ENCODE measurements at places on chromosomes 3 and 15. TPM values are rescaled to one million over a fixed set of nuclear protein-coding genes. Genes with fewer than 3 reads are reported as not detected.

The FETUB gene
- total RNA-seq: not detected

The GRM7 gene
- not detected for total RNA-seq

The DHFR2 gene
- 2.6 TPM for total RNA-seq

The ANKRD34C gene
- total RNA-seq: not detected

The CRYGS gene
- total RNA-seq: 1.1 TPM

The RLBP1 gene
- not detected for total RNA-seq

The NXPE3 gene
- 6.4 TPM for total RNA-seq

The KLF13 gene
- 34.8 TPM for total RNA-seq

The ANKRD63 gene
- total RNA-seq: not detected

The PDE12 gene
- 11.6 TPM for total RNA-seq

The CLDN18 gene
- total RNA-seq: not detected

The LMCD1 gene
- total RNA-seq: 38.9 TPM

The CPLX3 gene
- not detected for total RNA-seq

The STAC gene
- total RNA-seq: 0.52 TPM

The FEZF2 gene
- not detected for total RNA-seq

The USP4 gene
- 21.1 TPM for total RNA-seq

The GJD2 gene
- not detected for total RNA-seq

The TMEM40 gene
- total RNA-seq: not detected

The PATL2 gene
- 0.09 TPM for total RNA-seq

The DUOXA2 gene
- not detected for total RNA-seq

The ATP2B2 gene
- not detected for total RNA-seq

The NME9 gene
- total RNA-seq: not detected

The TMEM62 gene
- 16.3 TPM for total RNA-seq

The GLDN gene
- not detected for total RNA-seq

The XYLB gene
- total RNA-seq: 2.1 TPM

The EXD1 gene
- not detected for total RNA-seq

The TRIM42 gene
- total RNA-seq: not detected

The CTDSPL gene
- total RNA-seq: 98.7 TPM

The MYH15 gene
- total RNA-seq: 0.09 TPM

The LPCAT4 gene
- 3.3 TPM for total RNA-seq

The SERPINI2 gene
- total RNA-seq: not detected

The TRIM71 gene
- total RNA-seq: not detected

The TRPM1 gene
- total RNA-seq: 0.11 TPM

All from dermis lymphatic vessel endothelial cell (primary cell).